ENCODE measurements at places on chromosomes 16 and 17.

- no peak for DNase-seq
Measured at GRCh38 chr16:56309008-56309407, 116.3 kb downstream of the AMFR start.

GRCh38 chr16:89727406-89728120, 6.2 kb downstream of the ZNF276 start:
- DNase-seq: no peak

DNA sequence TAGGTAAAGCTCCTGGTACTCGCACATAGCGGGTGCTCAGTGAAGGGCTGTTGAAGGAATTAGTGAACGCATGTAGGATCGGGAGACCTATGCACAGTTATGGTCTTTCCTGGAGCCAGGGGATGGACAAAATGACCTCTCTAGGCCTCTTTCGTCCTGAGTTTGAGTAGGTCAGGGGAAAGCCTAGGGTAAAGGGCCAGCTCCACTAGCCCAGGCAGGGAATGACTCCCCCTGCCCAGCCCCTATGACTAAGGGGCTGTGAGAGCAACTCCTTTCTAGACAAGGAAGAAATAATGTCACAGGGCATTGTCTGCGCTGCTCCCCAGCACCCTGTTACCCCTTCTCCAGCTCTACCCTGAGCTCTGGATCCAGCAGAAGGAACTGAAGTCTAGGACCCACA, 24.6 kb upstream of the FMNL1 start:
- DNase-seq: no peak

DNA sequence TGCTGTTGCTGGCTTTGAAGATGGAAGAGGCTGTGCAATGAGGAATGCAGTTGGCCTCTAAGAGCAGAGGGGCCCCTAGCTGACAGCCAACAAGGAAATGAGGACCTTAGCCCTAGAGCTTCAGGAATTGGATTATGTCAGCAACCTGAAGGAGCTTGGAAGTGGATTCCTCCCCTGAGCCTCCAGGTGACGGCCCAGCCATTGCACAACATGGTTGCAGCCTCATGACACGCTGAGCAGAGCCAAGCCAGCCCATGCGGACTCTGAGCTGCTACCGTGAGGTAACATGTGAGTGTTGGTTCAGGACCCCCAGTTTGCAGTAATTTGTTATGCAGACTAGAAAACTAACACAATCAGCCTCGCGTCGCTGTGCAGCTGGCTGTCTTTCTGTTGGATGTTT, 20.2 kb downstream of the CCDC42 start:
- DNase-seq: no peak

- DNase-seq: peak; percentile 97
Measured at GRCh38 chr17:39401412-39402243, at the start of gene FBXL20. TSS of gene FBXL20 (minus strand) at chr17:39401626. CDS start at chr17:39401402, 224 bp downstream.

DNA sequence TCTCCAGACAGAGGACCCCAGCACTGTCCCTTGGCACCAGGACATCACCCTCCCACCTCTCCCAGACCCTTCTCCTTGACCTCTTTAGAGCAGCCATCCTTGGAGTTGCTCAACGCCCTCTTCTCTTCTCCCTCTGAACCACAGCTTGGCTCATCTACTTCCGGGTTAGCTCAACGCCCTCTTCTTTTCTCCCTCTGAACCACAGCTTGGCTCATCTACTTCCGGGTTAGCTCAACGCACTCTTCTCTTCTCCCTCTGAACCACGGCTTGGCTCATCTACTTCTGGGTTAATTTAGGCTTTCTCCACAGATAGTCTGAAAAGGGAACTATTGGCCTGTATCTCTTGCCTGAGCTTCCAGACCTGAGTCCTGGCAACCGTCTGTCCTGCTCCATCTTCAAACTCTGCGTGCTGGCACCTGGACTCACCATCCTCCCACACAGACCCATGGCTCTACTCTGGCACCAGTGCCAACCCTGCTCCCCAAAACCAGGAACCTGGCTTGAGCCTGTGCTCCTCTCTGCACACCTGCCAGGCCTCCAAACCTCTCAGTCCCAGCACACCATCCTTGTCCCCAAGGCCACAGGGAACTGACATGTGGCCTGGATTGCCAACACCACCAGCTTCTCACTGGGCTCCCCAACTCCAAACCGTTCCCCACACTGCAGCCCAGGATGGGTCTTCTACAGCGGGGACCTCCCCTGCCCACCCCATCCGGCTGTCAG, 25.3 kb upstream of the FAAP100 start:
- DNase-seq: no peak

DNA sequence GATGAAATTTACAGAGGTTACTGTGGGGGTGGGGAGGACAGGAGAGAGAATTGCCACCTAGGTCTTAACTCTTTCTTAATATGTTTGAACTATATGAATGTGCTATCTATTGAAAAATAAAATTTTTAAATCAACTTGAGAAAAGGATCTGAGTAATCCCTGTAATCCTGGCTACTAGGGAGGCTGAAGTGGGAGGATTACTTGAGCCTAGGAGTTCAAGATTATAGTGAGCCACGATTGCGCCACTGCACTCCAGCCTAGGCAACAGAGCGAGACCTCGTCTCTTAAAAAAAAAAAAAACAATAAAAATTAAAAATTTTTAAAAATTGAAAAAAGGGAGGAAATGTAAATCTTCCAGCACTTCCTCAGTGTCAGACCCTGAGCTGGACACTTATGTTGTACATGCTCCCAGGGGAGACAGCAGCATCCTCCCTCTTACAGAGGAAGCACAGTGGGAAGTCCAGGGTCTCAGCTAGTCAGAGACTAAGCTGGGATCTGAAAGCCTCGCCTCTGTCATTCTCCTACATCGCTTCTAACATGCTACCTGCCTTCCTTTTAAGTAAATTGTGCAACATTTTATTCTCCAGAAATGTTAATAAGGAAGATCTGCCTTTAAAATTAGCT, 21.9 kb downstream of the PMM2 start:
- no peak for DNase-seq

DNA sequence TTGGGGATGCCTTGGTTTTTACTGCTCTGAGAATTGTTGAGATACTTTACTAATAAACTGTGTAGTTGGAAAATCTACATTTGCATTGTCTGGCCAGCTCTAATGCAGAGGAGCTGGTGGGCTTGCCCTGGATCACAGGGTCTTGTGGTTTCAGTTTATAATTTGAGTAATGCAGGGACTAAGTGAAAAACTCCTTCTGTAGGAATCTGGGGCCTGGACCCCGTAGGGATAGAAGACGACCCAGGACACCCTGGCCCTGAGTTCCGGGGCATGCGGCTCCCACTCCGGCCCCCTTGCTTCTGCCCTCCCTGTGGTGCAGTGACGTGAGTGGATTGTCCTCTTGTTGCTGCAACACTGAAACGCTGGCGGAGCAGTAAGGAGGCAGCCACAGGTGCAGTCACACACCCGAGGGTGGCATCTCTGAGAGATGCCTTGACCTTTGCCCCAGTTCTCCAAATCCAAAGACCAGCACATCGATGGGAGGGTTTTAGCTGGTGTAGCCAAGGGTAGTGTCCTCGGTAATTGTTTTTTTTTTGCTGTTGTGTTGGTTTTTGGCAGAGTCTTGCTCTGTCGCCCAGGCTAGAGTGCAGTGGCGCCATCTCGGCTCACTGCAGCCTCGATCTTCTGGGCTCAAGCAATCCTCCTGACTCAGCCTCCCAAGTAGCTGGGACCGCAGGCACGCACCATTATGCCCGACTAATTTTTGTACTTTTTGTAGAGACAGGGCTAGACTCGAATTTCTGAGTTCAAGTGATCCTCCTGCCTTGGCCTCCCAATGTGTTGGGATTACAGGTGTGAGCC, 2.6 kb upstream of the RPL13 start:
- DNase-seq: no peak

DNA sequence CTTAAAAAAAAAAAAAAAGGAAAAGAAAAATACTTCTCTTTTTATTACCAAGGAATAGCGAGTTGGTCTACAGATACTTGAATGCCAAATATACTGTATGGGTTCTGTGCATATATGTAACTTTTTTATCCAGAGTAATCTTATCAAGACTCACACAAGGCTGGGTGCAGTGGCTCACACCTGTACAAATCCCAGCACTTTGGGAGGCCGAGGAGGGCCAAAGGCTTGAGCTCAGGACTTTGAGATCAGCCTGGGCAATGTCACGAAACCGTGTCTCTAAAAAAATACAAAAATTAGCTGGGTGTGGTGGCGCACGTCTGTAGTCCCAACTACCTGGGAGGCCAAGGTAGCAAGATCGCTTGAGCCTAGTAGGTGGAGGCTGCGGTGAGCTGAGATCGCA, 137.4 kb upstream of the TMEM97 start:
- DNase-seq: no peak

- DNase-seq: no peak
Measured at GRCh38 chr16:14110728-14111251, 39.7 kb downstream of the MRTFB start.

DNA sequence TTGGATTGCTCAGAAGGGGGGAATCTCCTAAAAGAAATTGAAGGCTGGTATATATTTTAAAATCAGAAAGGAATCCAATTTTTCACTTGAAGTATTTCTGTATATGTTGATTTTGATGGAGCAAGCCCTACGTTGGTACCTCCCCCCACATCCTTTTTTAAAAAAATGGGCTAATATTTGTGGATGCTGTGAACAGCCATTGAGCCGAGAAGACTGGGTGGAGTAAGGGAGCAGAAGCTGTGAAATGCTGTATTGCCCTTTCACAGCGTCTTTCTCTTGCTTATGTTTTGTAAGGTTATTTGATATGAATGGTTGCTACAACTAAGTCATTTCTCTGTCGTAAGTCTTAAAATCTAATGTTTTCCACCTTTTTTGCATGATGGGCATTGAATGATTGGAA, 2.3 kb downstream of the PAFAH1B1 start:
- DNase-seq: no peak

DNA sequence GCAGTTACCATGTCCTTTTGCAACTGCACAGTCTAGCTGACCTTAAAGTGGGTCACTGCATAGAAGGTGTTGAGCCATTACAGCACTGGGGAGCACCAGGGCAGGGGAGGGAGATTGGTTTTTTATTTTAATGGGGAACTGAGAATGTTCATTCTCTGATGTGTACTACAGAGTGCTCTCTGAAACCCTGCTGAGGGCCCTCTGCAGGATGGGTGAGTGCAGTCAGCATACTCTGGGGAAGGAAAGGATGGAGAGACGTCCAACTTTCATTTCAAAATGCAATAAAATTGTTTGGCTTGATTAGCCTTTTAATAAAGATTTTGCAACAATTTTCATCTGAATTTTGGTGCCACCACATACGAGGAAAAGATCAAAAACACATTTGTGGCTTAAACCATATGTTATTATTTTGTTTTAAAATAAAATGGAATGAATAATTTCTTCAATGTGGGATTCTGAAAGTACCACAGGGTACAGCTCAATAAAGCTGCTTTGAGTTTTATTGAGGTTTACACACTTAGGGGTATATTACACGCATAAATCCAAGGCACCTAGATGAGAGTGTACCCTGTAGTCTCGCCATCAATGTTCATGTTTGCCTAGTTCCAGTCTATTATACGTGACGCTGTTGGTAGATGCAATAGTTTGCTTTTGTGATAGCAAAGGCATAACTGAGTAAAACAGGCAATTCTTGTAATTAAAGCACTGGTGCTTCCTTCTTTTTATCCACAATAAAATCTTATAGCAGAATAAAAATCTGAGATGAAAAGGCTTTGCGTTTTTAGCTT, 73.5 kb downstream of the SNX11 start:
- no peak for DNase-seq

- DNase-seq: no peak
Measured at GRCh38 chr16:67040166-67040565, 11.2 kb downstream of the CBFB start.

DNA sequence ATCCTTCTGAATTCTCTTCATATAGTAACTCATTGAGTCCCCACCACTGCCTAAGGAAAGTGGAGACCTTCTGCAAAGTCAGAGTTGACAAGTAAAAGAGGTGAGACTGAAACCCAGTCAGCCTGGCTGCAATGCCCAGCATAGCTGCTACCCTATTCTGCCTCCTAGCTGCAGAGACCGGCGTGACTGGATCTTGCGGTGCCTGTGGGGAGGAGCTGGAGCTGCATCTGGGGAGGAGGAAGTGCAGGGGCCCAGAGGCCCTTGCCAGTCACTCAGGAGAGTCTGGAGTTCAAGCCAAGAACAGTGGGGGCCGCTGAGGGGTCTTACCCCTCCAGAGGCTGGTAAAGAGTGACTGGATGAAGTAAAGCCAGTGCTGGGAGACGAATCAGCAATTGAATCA, 35.0 kb upstream of the ZNF423 start:
- DNase-seq: peak; percentile 32

DNA sequence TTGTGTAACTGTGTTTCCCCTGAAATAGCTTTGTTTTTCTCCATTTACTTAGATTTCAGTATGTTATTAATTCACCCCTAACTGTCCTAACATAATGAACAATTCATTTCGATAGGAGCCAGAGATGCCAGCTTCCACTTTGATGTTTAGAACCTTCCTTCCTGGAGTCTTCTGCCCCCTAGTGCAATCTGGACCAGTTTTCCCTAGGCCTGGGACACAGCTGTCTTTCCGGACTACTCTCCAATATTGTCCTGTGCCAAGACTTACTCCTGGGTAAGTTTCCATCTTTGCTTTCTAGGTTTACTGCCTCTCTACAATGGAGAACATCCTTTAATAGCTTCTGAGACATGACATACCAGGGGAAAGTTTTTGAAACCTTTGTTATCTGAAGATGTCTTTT, 12.8 kb downstream of the RECQL5 start:
- no peak for DNase-seq

- DNase-seq: peak; percentile 76
Measured at GRCh38 chr17:63399856-63400255, 46.2 kb downstream of the CYB561 start.

DNA sequence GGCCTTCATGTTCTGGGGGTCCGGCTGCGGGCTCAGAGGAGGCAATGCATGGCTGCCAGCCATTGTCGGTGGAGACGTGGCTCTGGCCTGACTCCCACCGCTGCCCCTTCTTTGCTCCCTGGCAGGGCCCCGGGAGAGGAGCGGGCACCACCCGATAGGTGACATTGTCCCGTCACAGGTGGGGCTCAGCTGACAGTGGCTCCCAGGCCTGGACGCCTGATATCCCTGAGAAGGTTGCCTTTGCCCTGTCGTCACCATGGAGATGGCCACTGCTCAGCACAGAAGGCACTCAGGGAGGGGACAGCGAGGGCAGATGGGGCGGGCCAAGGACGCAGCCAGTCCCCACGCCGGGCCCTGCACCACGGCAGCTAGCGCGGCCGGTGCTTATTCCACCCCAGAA, 42.6 kb downstream of the SOX8 start:
- DNase-seq: no peak

DNA sequence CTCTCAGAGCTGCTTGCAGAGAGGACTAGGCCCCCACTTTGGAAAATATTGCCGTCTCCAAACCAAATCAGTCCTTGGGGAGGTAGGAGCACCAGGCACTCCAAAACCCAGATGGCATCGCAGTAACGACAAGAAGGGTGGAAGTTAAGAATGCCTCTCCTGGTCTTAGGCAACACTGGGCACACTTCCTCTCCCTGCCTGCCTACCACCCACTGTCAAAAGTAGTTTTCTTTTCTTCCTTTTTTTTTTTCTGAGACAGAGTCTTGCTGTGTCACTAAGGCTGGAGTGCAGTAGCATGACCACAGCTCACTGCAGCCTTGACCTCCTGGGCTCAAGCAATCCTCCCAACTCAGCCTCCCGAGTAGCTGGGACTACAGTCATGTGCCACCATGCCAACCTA, 47.2 kb downstream of the SRL start:
- no peak for DNase-seq

GRCh38 chr16:6947291-6947690, 385.4 kb upstream of the RBFOX1 start:
- no peak for DNase-seq
